Motor neuron (in vitro differentiated cells): ENCODE measurements at places on chromosomes 1 and 21. TPM values are rescaled to one million over a fixed set of nuclear protein-coding genes. Genes with fewer than 3 reads are reported as not detected.

The SLC44A3 gene
- total RNA-seq: 0.18 and 0.89 TPM in 2 replicates

The FNDC7 gene
- total RNA-seq: not detected in 2 replicates

The PDZK1IP1 gene
- not detected in 2 replicates for total RNA-seq

The FCRL6 gene
- total RNA-seq: 0.32 TPM in 1 of 2 replicates, not detected in the other

The MSH4 gene
- total RNA-seq: 0.17 TPM in 1 of 2 replicates, not detected in the other

The AGT gene
- 12.8 and 13.8 TPM in 2 replicates for total RNA-seq

The HRNR gene
- 0.18 and 0.29 TPM in 2 replicates for total RNA-seq

The ZBED6 gene
- total RNA-seq: 10.3 and 10.5 TPM in 2 replicates

The CNTN2 gene
- total RNA-seq: 53.0 and 61.9 TPM in 2 replicates

The FMOD gene
- 50.9 and 57.9 TPM in 2 replicates for total RNA-seq

The ASAP3 gene
- total RNA-seq: 39.6 and 41.2 TPM in 2 replicates

The ANGPTL7 gene
- 0.29 and 1.3 TPM in 2 replicates for total RNA-seq

The CHIA gene
- 0.05 and 0.21 TPM in 2 replicates for total RNA-seq

The PPIH gene
- 26.7 and 30.0 TPM in 2 replicates for total RNA-seq

The PADI2 gene
- total RNA-seq: 1.5 and 2.2 TPM in 2 replicates

The LYPD8 gene
- not detected in 2 replicates for total RNA-seq

The CCDC18 gene
- 47.2 and 49.0 TPM in 2 replicates for total RNA-seq

The OR2T29 gene
- 0.90 and 1.4 TPM in 2 replicates for total RNA-seq

The FAM131C gene
- 3.6 and 4.1 TPM in 2 replicates for total RNA-seq

The DCDC2B gene
- total RNA-seq: 0.82 and 0.96 TPM in 2 replicates

The NGF gene
- total RNA-seq: 0.73 and 1.0 TPM in 2 replicates

The CYP2J2 gene
- total RNA-seq: 0.24 and 0.63 TPM in 2 replicates

The SPRR2B gene
- not detected in 2 replicates for total RNA-seq

The JAM2 gene
- 14.9 and 18.3 TPM in 2 replicates for total RNA-seq

The SYT14 gene
- total RNA-seq: 13.2 and 14.7 TPM in 2 replicates

The APOBEC4 gene
- total RNA-seq: 1.3 TPM in 2 replicates

The TPR gene
- 101 and 109 TPM in 2 replicates for total RNA-seq

The PLA2G2D gene
- 0.19 TPM in 1 of 2 replicates, not detected in the other for total RNA-seq

The CELA2B gene
- total RNA-seq: not detected in 2 replicates

The FNDC5 gene
- 85.3 and 95.8 TPM in 2 replicates for total RNA-seq

The CTSK gene
- total RNA-seq: 9.4 and 11.2 TPM in 2 replicates

The IL6R gene
- 4.2 and 4.5 TPM in 2 replicates for total RNA-seq

The PLA2G2C gene
- total RNA-seq: 0.69 TPM in 1 of 2 replicates, not detected in the other

The CD84 gene
- total RNA-seq: 0.56 TPM in 1 of 2 replicates, not detected in the other

The SPRR2E gene
- 0.54 TPM in 1 of 2 replicates, not detected in the other for total RNA-seq

The NECTIN4 gene
- total RNA-seq: 0.13 TPM in 1 of 2 replicates, not detected in the other

The BARHL2 gene
- total RNA-seq: 0.13 and 0.27 TPM in 2 replicates

The YRDC gene
- total RNA-seq: 15.3 and 17.0 TPM in 2 replicates

The TFB2M gene
- 19.0 and 20.4 TPM in 2 replicates for total RNA-seq

The SLAMF7 gene
- total RNA-seq: not detected in 2 replicates

The SASS6 gene
- total RNA-seq: 8.4 and 9.8 TPM in 2 replicates

The HTR1D gene
- total RNA-seq: 0.86 and 0.92 TPM in 2 replicates
